ENCODE measurements at places on chromosomes 4 and X.

DNA sequence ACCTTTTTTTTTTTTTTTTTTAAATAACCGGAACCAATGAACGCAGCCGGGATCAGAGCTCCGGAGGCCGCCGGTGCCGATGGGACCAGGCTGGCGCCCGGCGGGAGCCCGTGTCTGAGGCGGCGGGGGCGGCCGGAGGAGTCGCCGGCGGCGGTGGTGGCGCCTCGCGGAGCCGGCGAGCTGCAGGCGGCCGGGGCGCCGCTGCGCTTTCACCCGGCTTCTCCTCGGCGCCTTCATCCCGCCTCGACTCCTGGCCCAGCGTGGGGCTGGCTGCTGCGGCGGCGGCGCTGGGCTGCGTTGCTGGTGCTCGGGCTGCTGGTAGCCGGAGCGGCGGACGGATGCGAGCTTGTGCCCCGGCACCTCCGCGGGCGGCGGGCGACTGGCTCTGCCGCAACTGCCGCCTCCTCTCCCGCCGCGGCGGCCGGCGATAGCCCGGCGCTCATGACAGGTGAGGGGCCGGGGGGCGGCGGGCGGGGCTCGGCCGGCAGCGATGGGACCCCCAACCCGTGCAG is 337 bp downstream of the STIM2 start:
- DNase-seq: no peak

GRCh38 chr4:113325876-113326615 is 276.6 kb downstream of the ANK2 start:
- no peak for DNase-seq

- DNase-seq: no peak
Observed at GRCh38 chrX:68895341-68895755, 66.5 kb downstream of the EFNB1 start.

GRCh38 chr4:89294573-89295269 is 12.9 kb downstream of the GPRIN3 start:
- no peak for DNase-seq

DNA sequence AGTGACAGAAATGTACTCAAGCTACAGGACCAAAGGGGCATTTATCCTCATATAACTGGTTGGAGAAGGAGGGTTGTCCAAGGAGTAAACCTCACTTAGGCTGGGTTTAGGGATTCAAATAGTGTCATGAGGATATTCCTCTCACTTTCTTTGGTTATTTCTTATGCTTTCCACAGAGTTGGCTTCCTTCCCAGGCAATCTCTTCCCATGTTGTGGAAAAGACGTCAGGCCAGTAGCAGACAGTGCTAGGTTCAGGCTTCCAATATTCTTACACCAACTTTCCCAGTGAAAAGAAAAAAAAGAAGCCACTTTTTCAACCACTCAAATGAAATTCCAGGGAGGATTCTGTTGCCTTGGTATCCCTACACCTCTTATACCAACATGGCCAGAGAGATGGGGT is 653.0 kb downstream of the C4orf33 start:
- no peak for DNase-seq

- DNase-seq: peak; percentile 72
Observed at GRCh38 chr4:183182873-183183725, 84.0 kb downstream of the WWC2 start.

- no peak for DNase-seq
Observed at GRCh38 chr4:182400790-182401189, 157.6 kb downstream of the TENM3 start.

GRCh38 chr4:5142726-5143125 is 91.4 kb downstream of the STK32B start:
- DNase-seq: peak; percentile 12

- DNase-seq: no peak
Observed at GRCh38 chr4:1293531-1293941, 3.8 kb downstream of the MAEA start.

GRCh38 chrX:77527233-77528001 is 80.2 kb downstream of the FGF16 start:
- DNase-seq: no peak

DNA sequence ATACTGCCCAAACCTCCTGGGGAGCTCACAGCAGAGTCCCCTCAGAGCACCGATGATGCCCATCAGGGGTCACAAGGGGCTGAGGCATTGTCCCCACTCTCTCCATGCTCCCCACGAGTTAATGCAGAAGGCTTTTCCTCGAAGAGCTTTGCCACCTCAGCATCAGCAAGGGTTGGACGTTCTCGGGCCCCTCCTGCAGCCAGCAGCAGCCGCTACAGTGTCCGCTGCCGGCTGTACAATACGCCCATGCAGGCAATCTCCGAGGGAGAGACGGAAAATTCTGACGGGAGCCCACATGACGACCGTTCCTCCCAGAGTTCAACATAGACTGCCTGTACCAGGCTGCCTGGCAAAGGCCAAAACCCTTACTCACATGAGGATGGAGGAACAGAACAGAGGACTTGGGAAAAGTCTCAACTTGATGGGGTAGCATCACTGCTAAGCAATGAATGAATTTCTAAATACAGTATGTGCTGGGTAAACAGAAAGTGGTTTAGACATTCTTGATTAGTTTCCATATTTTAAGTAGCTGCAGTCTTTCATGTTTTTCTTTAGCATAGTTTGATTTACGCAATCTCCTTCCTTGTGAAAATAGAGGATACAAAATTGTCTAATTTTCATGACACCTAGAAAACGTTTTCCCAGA is 5.0 kb upstream of the SCML1 start:
- no peak for DNase-seq

DNA sequence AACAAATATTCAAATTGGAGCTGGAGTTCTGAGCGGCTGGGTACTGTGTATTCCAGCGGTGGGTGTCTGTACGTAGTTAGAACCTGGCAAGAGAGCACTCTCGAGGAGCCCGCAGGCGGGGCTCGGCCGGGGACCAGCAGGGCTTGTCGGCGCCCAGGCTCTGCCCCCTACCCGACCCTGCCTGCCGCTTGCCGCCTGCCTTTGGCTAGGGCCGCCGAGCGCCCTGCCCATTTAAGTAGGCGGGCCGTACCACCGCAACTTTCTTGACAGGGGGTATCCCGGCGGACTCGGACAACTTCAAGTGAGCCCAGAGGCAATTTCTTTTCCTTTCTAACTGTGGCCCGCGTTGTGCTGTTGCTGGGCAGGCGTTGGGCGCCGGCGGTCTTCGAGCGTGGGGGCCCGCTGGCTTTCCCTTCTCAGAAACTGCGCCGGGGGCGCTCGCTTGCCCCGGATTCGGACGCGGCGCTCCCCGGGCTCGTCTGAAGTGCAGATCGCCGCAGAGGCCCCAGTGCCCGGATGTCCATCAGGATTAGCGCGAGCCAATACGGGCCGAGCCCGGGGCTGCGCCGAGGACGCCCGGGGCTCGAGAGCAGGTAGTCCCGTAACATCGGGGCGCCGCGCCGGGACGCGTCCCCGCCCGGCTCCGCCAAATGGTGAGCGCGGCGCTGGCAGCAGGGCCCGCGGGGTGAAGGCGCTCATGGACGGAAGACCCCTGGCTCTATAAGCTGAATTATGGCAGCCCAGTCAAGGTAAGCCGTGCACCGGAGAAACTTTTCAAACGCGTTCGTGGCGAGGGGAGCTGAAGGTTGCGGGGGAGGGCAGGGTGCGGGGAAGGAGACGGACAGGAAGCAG is 72.1 kb downstream of the AFF1 start:
- peak; percentile 76 for DNase-seq

GRCh38 chrX:54171527-54172250 is 11.4 kb downstream of the FAM120C start:
- no peak for DNase-seq

DNA sequence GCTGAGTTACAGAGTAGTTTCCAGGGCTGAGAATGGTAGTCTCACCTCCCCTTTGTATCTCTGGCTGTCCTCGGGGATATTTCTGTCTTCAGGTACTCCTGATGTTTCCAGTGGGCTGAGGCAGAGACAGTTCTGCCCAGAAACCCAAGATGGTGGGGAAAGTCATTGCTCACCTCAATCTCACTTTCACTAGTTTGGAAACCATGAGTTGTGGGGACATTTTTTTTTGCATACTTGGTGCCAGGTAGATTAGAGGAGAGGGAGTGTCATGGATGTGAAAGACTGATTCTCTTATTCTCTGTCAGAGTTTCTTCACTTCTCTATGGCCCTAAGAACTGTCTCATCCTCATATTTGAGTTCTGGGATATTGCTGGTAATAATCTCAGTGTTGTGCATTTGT is 708.6 kb upstream of the MAGEB2 start:
- DNase-seq: no peak

- DNase-seq: no peak
Observed at GRCh38 chr4:72677886-72678285, 108.9 kb upstream of the ADAMTS3 start.

DNA sequence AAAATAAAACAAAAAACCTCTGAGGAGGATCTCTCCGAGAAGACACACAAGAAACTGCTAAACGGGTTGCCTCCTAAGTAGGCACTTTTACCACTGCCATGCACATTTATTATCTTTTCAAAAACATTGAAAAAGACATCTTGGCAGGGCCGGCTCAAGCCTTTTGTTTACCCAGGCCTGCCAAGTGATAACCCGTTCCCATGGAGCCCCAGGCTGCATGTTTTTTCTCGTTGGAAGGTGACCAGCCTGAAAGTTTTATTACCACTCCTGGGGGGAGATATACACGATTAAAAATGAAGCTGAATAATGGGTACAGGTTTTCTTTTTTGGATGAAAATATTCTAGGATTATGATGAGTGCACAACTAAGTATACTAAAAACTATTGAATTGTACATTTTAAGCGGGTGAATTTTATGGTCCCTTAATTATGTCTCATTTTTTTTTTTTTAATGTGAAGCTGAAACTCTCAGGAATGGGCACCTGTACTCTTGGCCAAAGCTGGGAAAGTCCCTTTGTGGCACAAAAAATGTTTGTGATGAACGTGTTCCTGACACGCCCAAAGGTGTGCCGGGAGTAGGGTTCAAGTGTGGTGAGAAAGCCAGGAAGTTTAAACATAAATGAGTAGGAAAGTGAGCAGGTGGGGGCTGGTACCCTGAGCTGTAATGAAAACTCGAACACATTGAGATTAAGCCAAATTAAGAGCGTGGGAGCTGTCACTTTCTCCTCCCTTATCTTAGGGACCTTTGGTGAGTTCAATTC is 1.5 kb upstream of the MAP7D2 start:
- DNase-seq: no peak

GRCh38 chr4:60033826-60034225 is 1166.3 kb upstream of the ADGRL3 start:
- DNase-seq: no peak

DNA sequence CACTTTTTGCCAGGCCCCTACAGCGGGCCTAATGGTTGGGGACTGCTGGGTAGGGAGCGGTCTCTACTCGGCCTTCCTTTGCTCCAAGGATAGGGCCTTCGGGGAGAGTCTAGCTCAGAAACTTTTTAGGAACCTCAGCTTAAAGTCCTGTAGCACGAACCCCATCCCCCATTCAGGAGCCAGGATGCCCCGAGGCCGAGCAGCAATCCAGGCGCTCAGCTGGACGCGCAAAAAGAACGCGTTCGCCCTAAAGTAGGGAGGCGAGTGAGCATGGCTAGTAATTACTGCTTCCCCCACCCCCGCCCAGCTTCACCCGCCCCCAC is 9.7 kb downstream of the POU4F2 start:
- DNase-seq: no peak

DNA sequence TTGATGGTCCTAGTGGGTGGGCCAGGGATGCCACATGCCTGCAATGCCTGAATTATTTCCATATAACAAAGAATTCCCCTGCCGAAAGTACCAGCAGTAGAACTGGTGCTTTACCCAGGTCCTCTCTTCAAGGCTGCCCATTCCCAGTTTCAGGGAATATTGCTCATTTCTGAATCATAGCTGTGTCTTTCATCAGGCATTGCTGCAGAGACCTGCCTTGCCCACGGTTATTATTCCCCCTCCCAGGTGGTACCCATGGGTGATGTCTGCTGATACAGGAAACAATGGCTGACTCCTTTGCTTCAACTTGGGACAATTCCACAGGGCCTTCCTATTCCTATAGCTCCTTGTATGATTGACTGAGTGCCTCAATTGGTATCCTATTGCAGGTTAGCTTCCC is 9.7 kb upstream of the IQCM start:
- DNase-seq: no peak

DNA sequence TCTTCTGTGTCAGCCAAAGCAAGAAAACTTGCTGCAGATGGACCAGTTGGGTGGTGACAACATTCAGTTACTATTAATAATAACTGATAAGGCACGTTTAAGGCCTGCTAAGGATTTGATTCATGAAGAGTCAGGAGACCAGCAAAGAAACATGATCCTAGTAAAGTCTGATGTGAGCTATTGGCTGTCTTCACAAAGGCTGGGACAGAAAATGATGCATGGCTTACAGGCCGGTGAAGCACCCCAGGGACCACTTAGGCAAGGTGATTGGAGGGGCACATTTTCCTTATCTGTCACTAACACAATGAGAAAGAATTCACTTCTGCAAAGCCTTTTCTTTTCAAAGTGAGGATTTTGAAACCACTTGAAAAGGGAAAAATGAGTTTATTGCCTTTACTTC is 65.4 kb upstream of the TRPC3 start:
- no peak for DNase-seq

GRCh38 chr4:5209862-5210261 is 158.6 kb downstream of the STK32B start:
- no peak for DNase-seq

- no peak for DNase-seq
Observed at GRCh38 chr4:108762559-108763225, at the start of gene ETNPPL. TSS of gene ETNPPL (minus strand) at chr4:108763053. CDS start at chr4:108762898, 155 bp downstream.

- DNase-seq: no peak
Observed at GRCh38 chrX:95441836-95442235, 1242.8 kb upstream of the DIAPH2 start.

DNA sequence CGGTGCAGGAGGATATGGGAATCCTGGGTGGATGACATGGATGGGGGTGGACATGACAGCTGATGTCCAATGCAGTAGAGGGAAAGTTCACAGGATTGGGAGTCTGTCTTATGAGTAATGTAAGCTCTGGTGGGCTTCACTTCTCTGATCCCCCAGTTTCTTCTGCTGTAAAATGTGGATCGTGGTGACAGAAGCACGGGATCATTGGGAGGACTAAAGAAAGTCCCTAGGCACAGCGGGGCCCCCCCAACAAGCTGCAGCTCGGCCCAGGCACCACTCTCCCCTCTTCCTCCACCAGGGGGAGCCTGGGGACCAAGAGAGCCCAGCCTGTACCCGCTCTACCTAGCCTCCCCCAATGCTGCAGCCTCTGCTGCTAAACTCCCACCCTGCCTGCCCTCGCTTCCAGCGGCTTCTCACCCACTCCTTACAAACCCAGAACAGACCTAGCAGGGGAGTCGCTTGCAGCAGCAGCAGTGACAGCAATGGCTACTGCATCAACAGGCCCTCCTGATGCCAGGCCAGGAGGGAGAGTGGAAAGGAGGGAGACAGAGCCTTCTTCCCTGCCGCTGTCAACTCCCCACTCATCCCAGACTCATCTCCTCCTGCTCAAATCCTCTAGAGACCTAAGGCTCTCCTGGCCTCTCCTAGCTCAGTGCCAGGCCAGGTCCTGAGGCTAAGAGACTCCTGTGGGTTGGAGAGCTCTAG is 36.1 kb upstream of the IQSEC2 start:
- DNase-seq: no peak

DNA sequence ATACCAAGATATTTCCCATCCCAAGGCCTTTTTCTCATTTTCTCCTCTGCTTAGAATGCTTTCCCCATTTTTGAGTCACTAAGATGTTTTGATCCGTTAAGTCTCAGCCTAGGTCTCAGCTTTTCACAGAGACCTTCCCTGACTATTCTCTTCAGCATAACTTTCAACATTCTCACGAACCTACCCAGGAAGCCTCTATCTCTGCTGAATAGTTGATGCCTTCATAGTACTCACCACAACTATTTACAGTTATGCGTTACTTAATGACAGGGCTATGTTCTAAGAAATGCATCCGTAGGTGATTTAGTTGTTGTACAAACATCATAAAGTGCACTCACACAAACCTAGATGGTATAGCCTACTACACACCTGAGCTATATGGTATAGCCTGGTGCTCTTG is 64.5 kb downstream of the ARL9 start:
- no peak for DNase-seq

- no peak for DNase-seq
Observed at GRCh38 chrX:10893366-10893765, 217.8 kb upstream of the HCCS start.

All from HFF-Myc (cell line).